Right renal pelvis (tissue), 4 donors: ENCODE measurements at places on chromosomes 5 and 9.

- DNase-seq = no peak
These were observed 67.0 kb downstream of the STX17 start for GRCh38 chr9:99973455-99973854.

GRCh38 chr9:136820971-136821825 is 13.4 kb downstream of the RABL6 start:
- no peak for DNase-seq

- no peak for DNase-seq
These were observed 87.6 kb downstream of the PIK3R1 start for GRCh38 chr5:68303038-68303738.

DNA sequence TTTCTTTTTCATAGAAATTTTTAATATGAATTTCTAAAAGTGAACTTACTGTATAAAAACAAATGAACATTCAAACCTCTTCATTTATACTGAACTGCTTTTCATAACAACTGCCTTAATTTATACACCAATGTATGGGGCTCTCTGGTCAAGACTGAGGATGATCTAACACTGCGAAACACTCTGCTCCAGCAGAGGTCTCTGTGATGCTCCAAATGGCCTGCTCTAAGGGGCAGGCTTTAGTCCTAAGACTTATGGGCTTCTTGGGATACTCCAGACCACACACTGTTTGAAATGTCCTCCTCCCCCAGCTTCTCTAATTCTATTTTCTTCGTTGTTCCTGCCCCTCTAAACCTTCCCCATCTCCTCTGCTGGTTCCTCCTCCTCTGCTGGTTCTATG is 58.5 kb downstream of the LIFR start:
- no peak for DNase-seq

DNA sequence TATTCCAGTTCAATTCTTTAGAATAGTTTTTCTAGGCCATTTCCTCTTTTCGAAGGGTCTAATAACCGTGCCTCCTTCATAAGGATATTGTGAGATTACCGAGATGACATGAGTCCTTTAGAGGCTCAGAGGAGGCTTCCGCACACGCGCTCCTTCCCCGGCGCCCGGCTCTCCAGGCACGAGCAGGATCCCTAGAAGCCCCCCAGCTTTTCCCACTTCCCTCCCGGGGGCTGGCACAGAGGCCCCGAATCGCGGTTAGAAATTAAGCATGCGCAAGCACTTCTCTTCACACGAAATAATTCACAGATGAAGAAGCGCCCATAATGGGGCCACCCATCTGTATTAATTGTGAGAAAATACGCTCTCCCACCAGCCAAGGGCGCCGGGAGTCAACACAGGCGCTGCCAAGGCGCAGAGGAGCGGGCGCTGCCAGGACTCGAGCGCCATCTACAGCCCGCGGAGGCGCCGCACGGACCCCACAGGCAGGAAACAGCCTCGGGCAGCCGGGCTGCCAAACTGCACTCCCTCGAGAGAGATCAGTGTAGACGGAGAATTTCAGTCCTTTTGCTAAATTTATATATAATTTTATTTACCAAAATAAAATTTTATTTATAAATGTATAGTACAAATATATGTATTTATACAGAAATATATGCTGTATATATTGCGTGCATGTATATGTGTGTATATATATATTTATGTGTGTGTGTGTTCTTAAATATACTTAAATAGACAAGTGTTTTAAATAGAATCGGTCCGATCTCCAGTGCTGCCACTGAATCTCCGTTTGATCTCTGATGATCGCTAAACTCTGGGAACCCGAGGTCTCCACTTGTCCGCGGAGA is 258.1 kb upstream of the NFIL3 start:
- peak; percentile 31 for DNase-seq

- no peak for DNase-seq
These were observed 10.6 kb upstream of the P4HA2 start for GRCh38 chr5:132238169-132238744.

DNA sequence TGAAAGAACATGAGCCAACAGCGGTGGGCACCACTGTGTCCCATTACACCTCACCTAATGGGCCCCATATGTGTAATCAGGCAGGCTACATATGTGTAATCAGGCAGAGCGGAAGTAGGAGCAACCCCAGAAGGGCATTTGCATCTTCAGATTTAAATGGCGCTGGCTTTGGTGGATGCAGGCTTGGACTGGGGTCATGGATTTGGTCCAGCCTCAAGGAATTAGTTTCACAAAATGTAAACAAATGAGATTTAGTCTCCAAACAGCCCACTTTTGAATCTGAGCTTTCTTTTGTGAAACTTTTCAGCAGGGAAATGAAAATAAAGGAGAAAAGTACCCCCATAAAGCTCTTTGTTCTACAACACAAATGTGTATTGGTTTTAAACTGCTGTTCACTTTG is 161.3 kb downstream of the LPAR1 start:
- DNase-seq = no peak

GRCh38 chr5:127599847-127600246 is 49.0 kb upstream of the CTXN3 start:
- no peak for DNase-seq

DNA sequence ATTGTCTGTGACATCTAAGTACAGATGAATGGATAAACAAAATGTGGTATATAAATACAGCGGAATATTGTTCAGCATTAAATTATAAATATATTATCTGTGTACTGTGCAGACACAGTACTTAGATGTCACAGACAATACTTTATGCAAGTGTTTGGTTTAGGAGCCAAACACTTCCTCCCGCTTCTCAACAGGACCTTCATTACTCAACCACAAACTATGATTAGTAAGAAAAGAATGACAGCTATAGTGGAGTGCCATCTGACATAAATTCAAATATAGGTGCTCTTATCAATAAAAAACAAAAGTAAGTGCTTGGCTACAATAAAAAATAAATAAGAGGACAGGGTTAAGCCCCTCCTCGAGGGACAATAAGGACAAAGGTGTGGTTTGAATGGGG is 38.9 kb upstream of the STX17 start:
- DNase-seq = no peak

- DNase-seq = no peak
These were observed 540.2 kb upstream of the TRPC7 start for GRCh38 chr5:136905571-136905970.

DNA sequence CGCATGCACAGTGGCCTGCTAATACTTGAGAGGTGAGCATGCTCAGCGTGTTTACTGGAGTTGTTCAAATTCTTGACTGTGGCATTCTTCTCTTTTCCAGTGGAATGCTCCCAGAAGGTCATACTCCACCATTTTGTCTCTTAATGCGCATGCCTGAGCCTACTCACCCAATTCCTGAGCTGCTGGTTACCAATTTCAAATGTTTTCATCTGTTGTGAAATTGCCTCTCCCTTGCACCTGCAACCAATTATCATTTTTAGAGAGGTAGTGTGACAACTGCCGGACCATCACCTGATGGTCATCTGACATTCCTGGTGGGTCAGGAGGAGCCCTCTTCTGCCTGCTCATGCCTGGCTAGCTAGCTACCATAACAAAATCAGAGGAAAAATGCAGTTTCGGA is 82.2 kb upstream of the LIFR start:
- DNase-seq = no peak
